Stimulated activated CD8-positive, alpha-beta memory T cell treated with anti-CD3 and anti-CD28 coated beads, Interleukin-15, amount 100 ng/mL, for 4 hours (primary cell): ENCODE measurements at places on chromosomes 7 and 10.

DNA sequence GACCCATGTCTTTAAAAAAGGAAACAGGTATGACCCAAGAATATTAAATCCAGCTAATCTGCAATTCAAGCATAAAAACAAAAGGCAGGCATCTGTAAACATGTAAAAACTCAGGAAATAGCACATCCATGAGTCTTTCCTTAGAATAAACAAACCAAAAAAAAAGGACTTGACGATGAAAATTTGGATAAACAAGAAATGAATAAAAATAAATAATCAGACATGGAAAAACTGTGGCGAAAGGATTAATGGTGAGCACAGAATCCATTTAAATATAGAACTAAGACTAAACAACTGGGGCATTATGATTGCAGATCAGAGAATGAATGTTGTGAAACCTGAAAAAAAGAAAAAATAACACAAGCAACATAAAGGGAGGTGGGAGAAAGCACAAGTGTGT lies 170.1 kb downstream of the DOCK4 start:
- DNase-seq = no peak

DNA sequence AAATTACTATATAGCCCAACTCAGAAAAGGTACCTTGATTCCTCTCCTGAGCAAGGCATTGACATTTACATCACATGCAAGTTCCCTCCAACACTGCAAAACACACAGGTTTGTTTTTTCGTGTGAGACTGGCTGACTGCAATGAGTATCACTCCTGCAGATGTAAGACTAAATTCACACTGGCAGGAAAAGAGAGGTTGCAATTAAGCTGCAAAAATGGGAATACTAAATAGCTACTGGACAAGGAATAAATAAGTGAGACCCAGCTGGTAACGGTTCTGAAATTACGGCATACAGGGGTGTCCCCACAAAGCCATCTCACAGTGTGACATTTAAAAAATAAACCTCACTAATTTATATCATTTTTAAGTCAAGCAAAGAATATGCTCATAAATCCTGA lies 97.3 kb downstream of the PIP4K2A start:
- no peak for DNase-seq

DNA sequence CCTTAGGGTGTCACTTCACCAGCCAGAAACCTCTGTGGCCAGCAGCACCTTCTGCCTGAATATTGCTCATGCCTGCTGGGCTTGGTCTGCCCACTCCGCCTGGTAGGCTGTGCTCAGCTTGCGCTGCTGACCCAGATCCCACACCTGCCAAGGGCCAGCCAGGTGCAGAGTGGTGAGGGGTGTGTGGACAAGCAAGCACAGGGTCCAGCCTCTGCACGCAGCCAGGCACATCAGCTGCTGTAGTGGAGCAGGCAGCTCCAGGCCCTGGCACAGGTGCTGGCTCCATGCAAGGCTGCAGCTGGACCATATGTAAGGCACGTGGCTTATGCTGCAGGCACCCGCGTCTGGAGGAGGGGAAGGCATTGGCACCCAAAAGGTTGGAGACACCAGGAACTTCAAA lies 567.4 kb downstream of the INHBA start:
- no peak for DNase-seq

GRCh38 chr10:102845352-102845902 lies 8.2 kb upstream of the CYP17A1 start:
- no peak for DNase-seq

GRCh38 chr7:112084520-112084971 lies 121.7 kb downstream of the DOCK4 start:
- no peak for DNase-seq

- DNase-seq = no peak
These were observed 145.1 kb downstream of the SEMA3D start for GRCh38 chr7:85041605-85042216.

DNA sequence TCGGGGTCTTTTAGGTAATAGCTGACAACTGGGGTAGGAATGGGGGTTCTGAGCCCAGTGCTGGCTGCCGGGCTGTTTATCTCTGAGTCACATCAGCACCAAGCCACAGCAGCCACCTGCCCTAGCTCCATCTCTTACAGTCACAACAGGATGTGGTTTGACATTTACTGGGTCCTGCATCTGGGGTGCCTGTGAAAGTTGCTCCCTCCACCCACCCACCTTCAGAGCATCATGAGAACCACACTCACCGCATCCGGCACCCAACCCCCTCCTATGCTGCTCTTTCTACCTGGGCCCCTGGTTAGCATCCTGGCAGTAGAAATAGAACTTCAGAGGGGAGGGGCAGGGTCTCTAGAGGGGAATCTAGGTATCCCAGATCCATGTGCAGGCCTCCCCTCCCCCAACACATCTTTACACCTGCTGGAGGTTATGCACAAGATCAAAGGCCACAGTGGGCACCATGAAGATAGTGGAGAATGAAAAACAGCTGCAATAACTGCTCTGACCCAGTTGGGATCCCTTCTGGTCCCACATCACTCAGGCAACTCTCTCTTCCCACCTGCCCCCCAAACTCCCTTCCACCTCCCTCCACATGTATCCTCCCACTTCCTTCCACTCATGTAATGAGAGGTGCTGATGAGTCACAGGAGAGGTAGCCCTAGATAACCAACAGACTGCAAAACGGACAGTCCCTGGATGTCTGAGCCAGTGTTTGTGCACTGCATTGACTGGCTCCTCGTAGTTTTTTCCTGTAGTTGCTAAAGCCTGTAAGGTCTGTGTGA lies 38.2 kb downstream of the PRSS2 start:
- DNase-seq = peak; percentile 93

GRCh38 chr7:31123726-31124125 lies 71.6 kb downstream of the ADCYAP1R1 start:
- DNase-seq = no peak

GRCh38 chr7:40587419-40587818 lies 452.6 kb downstream of the SUGCT start:
- DNase-seq = no peak

- no peak for DNase-seq
These were observed 1.3 kb upstream of the BLVRA start for GRCh38 chr7:43757073-43757720.

DNA sequence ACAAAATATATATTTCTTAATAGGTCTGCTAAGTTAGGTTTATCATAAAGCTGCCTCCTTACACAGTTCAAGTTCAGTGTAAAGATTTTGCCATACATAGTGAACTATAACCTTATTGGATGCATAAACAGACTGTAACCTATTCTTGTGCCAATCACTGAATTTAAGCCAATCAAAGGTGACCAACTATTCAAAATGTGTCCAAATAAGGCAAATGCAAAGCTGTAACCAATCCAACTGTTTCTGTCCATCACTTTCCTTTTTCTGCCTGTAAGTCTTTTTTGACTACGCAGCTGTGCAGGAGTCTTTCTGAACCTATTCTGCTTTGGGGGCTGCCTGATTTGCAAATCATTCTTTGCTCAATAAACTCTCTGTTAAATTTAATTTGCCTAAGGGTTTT lies 11.6 kb upstream of the DNMBP start:
- DNase-seq = no peak

DNA sequence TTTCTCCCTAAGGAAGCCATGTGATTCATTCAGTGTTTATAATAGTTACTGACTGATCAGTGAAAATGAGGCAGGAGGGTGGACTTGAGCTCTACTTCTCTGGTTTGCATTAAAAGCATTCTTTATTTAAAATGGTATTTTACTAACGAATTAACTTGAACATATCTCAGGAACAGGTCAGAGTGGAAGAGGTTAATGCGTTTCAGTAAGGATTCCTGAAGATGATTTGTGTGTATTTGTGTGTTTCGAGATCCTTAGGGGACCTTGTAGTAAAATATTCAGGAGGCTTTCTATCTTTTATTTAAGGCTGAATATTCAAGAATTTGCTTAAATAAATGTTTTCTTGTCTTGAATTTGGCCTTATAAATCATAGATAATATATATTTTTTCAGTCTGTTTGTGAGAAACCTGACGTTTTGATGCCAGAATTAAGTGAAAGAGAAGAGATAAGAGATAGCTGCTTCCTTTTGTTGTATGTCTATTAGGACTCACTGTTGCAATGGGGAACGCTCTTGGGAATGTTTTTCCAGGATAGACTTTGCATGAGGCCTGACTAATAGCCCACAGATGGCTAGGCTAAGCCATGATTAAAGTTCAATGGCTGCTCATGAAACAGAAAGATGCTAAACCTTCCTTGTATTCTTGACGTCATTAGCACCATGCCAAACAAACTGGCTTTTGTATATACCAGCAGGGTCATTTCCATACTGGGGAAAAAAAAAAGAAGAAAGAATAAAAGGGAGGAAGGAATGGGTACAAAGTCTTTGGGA lies 93.8 kb upstream of the MTPN start:
- no peak for DNase-seq

- DNase-seq = no peak
These were observed 5.0 kb upstream of the NDUFB2 start for GRCh38 chr7:140691376-140692045.

GRCh38 chr7:128858380-128859231 lies 4.0 kb upstream of the ATP6V1F start:
- DNase-seq = no peak

DNA sequence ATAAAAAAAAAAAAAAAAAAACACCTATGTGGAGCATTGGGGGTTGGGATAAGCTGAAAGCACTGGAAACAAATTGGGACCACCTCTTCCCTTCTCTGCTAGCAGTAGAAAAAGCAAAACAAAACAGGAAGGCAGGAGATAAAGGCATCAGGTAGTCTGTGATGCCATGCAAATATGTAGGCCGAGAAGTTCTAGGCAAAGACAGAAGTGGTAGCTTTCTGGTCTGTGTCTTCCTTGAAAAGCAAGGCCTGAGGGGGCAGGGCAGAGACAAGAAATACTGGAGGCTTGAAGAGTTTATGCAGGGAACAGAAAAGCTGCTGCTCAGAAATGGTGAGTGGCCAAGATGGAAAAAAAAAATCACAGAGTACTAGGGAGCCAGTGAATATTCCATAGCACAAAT lies 111.1 kb downstream of the ELMO1 start:
- DNase-seq = no peak

- DNase-seq = no peak
These were observed 1.1 kb downstream of the DENND11 start for GRCh38 chr7:141700848-141701371.

DNA sequence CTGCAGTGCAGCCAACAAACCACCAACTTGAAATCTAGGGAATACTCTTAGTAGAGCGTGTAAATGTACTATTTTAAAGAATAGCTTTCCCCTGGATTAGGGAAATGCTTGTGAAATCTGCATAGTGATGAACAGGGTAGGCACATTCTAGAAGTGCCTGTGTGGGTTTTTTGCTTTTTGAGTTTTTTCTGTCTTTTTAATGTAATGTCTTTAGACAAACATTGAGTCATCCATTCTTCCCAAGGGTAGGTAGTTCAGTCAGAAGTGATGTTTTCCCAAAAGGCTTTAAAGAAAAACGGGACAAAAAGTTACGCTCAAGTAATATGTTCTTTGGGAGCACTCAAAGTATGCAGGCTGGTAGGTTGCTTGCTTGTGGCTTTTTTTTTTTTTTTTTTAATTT lies 130.0 kb downstream of the AUTS2 start:
- no peak for DNase-seq

DNA sequence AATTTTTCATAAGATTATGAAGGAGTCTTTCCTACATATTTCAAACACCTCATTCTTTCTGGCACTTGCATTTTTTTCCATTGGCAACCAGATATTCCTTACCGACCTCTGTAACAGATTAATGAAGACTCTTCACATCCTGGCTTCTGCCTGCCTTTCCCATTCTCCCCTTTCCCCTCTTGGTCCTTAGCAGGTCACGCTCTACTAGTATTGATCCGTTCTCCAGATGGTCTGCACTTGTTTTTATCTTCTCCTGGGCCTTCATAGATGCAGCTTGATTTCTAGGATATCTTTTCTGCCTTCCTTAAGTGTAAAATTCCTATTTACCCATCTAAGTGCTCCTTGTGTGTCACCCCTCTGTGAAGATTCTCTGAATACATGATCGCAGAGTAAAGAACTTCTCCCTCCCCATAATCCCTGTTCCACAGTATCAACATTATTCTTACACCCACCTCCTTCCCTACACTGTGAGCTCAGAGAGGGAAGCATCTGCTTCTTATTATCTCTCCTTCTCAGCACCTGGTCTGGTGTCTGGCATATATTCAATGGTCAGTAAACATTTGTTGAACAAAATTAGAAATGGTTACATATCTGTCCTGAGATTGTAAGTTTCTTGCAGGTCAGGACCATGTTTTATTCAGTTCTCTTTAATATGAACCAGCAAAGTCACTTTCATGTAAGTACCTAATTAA lies 654.2 kb downstream of the REEP3 start:
- DNase-seq = no peak

GRCh38 chr7:113410796-113411195 lies 292.4 kb upstream of the SMIM30 start:
- no peak for DNase-seq

GRCh38 chr7:143882020-143882603 lies 19.9 kb downstream of the TCAF1 start:
- no peak for DNase-seq

- no peak for DNase-seq
These were observed 2.6 kb upstream of the CH25H start for GRCh38 chr10:89209718-89210117.

DNA sequence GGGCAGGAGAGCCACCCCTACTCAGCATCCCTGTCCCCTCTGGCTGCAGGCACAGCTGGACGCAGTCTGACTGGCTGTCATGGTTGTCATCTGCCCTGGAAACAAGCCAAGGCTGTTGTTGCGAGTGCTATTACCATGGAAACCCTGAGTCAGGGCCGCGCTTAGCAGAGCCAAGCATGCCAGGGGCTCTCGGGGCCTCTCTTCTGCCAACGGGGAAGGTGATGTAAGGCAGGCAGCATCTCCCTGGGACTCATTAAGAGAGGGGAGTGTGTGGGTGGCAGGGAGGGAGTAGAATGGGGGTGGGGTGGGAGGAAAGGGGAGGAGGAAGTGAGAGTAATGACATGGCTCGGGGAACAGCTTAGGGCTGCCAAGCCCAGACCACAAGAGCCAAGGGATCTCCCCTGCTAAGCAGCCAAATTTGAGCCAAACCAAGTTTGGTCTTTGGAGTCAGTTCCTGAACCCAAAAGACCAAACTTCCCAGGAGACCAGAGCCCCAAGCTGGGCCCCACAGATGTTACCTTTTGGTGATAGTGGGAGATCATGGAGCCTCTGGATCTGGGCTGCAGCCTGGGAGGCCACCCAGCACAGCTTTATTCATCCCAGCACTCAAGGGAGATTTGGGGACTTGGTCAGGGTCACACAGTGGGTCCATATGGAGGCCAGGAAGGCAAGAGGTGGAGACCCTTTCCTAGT lies 67.6 kb downstream of the TMEM130 start:
- no peak for DNase-seq

- no peak for DNase-seq
These were observed 657 bp upstream of the TMEM178B start for GRCh38 chr7:141073173-141073640.

DNA sequence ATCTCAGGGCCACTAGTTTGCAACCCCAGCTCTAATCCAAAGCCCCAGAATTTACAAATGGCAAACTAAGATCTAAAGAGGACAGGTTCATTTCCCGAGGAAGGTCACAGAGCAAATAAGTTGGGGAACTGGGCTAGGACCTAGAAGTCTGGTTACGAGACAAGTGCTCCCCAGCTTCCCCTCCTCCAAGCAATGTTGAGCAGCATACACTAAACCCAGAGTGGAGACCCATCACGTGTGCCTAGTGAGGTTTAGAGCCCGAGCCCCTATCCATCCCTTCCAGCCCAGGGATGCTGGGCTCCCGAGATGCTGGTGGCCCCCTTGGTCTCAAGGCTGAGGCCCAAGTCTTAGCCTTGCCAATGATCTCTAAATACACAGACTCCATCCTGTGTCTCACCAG lies 209.5 kb upstream of the ZMIZ1 start:
- no peak for DNase-seq
